AG08395 (cell line): ENCODE measurements at places on chromosomes 6 and 20.

- no peak for DNase-seq
These were observed 425.4 kb upstream of the RNF217 start for GRCh38 chr6:124536842-124537191.

- DNase-seq: peak; percentile 90
These were observed at the start of gene TENT5A for GRCh38 chr6:81752084-81752920. Gene TENT5A, minus strand, starts transcription at chr6:81752681. Its CDS starts 540 bp downstream, at chr6:81752141.

DNA sequence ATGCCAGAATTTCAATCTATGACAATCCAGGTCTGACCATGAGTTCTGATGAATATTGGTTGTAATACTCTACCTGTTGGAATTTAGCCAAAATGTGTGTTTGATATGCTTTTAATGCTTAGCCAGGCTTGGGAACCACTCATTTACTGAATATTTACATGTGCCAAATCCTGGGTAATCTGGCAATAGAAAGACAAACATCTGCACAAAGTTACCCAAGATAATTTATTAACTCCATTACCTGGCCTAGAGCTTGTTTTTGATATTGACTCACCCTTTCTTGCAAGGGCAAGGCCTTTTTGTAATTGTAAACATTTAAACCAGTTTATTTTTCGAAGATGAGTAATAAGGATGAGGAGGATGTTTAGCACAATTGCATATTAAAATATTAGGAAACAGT lies 13.5 kb upstream of the CD2AP start:
- DNase-seq: no peak

- peak; percentile 38 for DNase-seq
These were observed 80.1 kb downstream of the ADGRG6 start for GRCh38 chr6:142381845-142382378.
